ENCODE measurements at places on chromosomes 2 and 18.

GRCh38 chr2:122683018-122683417, 927.6 kb downstream of the TSN start:
- DNase-seq = no peak

- peak; percentile 91 for DNase-seq
Observed at GRCh38 chr18:24502667-24503523, 42.5 kb downstream of the HRH4 start.

DNA sequence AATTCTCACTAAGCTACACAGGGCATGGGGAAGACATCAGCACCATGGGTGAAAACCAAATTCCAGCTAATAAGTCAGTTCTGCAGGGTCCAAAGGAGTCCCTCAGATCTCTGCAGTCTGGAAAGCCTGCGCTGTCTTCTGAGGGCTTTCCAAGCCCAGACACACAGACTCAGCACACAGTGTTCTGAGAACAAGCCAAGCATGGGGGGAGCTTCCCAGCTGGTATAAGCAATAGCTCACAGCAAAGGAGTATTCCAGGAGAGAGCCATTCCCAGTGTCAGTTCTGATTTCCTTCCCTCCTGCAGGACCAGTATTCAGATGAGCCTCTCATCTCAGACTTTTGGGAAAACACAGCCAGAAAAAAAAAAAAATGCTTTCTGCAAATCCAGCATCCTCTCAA, 370.8 kb downstream of the TNS1 start:
- DNase-seq = no peak

DNA sequence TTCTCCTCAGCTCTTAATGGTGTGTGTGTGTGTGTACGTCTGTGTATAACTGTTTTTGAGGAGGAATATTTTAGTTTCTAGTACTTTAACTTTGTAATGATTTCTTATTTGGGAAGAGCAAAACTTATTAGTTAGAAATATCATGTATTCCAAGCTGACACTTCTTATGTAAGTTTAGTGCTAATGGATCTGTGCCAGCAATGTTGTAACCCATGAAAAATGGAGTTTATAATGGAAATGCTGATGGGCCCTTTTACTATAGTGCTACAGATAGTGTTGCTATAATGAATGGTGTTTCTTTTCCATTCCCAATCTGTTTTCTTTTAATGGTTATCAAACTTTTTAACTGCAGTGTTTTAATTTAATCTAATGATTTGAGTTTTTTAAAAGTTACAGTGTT, 49.8 kb upstream of the OTX1 start:
- no peak for DNase-seq

GRCh38 chr18:1048032-1048431, 143.4 kb downstream of the ADCYAP1 start:
- DNase-seq = no peak

DNA sequence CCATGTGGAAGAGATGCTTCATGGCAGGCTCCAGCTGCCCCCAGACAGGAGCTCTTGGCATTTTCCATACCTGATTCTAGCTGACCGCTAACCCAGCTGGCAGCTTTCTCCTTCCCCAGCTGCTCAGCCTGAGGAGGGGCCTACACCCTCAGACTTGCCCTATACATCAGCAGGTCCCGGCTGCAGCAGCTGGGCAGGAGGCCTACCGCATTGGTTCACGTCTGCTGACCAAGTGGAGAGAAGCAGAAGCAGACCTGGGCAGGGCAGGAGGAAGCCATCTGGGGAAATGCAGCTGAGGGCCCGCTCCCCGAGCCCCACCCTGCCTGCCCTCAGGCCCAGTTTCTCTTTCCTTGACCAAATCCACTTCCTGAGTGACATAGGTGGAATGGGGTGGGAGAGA, 50.7 kb downstream of the LBH start:
- no peak for DNase-seq

GRCh38 chr2:3490191-3491170, 28.9 kb downstream of the ADI1 start:
- no peak for DNase-seq

GRCh38 chr2:149037851-149038250, 648 bp upstream of the LYPD6B start:
- DNase-seq = peak; percentile 67

GRCh38 chr18:13800505-13801259, 23.3 kb upstream of the MC5R start:
- DNase-seq = peak; percentile 4

DNA sequence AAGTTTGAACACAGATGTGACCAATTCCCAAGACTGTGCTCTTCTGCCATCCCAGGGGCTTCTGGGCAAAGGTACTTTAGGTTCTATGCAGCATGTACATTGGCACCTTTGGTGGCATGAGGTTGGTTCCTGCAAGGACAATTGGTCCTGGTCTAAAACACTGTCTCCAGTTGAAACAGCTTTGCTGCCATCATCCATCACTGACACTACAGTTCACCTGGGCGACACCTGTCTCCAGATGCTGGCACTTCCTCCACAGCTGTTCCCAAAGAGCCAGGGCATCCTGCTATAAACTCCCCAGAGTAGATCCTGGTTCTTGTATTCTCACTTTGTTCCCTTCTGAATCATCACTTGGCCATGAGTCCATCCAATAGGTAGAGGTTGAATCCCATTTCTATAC, 60.6 kb downstream of the FHOD3 start:
- DNase-seq = no peak

DNA sequence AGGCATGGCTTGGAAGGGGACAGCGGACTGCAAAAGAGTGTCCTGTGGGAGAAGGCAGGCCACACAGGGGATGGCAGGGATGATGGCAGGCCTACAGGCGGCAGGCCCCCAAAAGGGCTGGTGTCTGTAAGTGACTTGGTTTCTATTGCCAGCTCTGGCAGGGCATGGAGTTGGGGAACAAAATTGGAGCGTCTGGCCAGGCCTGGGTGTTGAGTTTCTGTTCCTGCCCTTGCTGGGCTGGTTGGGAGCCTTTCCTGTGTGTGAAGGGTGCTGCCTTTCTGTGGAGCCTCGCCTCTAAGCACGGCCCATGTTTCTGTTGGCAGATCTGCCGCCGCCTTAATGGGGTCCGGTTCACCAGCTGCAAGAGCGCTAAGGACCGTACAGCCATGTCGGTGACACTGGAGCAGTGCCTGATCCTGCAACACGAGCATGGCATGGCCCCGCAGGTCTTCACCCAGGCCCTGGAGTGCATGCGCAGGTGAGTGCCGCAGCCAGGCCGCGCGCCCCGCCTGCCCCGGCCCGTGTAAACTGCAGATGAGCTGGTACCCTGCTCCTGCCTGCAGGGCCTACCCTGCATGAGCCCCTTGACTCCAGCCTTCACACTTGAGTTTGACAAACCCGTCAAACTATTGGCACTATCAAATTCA, 31.5 kb downstream of the COA5 start:
- DNase-seq = no peak

- no peak for DNase-seq
Observed at GRCh38 chr18:11487390-11487789, 122.0 kb upstream of the SLC35G4 start.

- no peak for DNase-seq
Observed at GRCh38 chr2:219565130-219566080, 5.9 kb downstream of the OBSL1 start.

- DNase-seq = no peak
Observed at GRCh38 chr2:173307293-173307692, 47.4 kb upstream of the CDCA7 start.

DNA sequence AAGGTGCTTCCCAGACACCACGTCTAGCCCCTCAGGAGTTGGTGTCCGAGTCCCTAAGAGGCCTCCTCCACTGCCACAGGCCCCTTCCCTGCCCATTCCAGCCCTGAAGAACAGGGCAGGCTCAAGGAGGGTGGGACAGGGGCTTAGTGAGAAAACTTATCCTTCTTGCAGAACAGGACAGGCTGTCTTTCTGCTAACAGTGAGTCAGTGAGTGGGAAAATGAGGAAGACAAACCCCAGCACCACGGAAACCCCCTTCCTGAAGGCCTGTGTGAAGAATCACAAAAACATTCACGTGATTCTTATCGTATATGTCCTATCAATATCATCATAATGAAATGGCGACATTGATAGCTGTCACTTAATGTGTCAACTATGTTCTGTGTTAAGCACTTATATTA, 9.8 kb downstream of the FZD7 start:
- no peak for DNase-seq

DNA sequence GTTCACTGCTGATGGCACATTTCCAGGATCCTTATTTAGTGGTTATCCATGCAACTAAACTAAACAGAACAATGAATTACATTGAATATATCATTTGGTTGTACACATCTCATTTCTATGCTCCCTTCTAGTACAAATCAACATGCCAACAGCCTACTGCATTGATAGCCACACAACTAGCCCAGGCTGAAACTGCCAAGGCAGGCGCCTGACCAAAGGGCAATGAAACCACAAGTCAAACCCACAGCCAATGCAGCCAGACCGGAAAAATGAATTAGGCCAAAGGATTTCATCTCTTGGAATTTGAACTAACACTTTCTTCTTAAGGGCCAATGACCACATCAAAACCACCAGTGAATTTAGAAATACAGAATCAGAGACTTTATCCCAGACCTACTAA, 196.4 kb downstream of the NOL4 start:
- DNase-seq = no peak

GRCh38 chr18:37489998-37490397, 75.6 kb downstream of the CELF4 start:
- DNase-seq = no peak

- no peak for DNase-seq
Observed at GRCh38 chr2:200258081-200258480, 48.4 kb upstream of the SPATS2L start.

Data from NCI-H524 (cell line).